ENCODE measurements at places on chromosomes 7 and 10.
A peak's percentile ranks its signal among the peaks of the same experiment; 100 is the strongest.

GRCh38 chr7:2864204-2864985, 20.3 kb upstream of the GNA12 start:
- H3K36me3 ChIP-seq: no peaks in the 10 kb centered on the region
- peak overlapping the region; percentile 95 for H3K27ac ChIP-seq
- no peak for DNase-seq
- peak overlapping the region; percentile 14 for H3K4me3 ChIP-seq
- H3K4me1 ChIP-seq: peaks cover 19% of the 10 kb centered on the region

- H3K4me1 ChIP-seq: no peaks in the 10 kb centered on the region
- no peak for DNase-seq
- H3K4me3 ChIP-seq: no peak overlapping the region
- no peaks in the 10 kb centered on the region for H3K27me3 ChIP-seq
Observed at GRCh38 chr7:77899516-77899915, 100.9 kb downstream of the PHTF2 start.

GRCh38 chr10:70456164-70456563, 14.7 kb upstream of the NODAL start:
- H3K4me3 ChIP-seq: no peak overlapping the region
- no peak for DNase-seq
- no peaks in the 10 kb centered on the region for H3K36me3 ChIP-seq
- peaks cover 10% of the 10 kb centered on the region for H3K27me3 ChIP-seq

DNA sequence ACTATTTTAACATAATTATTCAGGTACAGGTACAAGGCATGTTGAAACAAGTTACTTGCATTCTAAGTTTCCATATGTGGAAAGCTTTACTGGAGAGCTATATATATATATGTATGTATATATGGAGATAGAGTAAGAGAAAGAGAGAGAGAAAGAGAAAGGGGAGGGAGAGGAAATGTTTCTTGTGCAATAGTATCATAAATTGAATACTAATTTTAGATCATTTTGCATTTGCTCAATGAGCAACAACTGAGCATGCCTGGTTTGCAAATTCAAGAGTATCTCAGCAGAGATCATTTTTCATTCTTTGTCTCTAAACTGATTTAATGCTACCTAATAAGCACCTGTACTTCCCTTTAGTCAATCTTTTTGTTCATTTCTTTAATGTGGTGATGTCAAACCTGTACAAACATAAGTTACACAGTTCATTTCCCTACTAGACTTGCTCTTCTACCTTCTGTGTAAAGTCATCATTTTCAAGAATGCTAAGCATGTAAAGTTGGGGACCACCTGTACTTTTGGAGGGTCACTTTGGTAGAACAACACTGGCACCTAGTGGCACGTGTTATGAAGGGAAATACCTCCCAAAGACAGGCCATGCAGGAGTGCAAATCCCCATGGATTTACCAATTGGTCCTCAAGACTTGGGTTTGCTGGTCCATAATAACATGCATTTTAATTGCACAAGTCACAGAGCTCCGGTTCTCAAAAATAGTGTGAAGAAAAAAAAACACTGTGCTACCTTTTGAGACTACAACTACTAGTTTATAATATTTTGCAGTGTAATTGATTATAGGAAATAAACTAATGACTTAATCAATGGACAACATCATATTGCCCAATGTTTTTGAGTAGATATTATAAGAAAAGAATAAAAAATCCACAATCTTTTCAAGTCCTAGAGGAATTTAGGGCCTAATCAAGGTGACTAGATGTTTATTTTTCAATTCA, 431.2 kb upstream of the IGFBP3 start:
- no peak for DNase-seq
- H3K36me3 ChIP-seq: no peaks in the 10 kb centered on the region
- H3K27me3 ChIP-seq: no peaks in the 10 kb centered on the region
- no peak overlapping the region for H3K27ac ChIP-seq
- H3K4me1 ChIP-seq: no peaks in the 10 kb centered on the region

GRCh38 chr10:29723726-29724125, 89.0 kb upstream of the SVIL start:
- peaks cover 14% of the 10 kb centered on the region for H3K36me3 ChIP-seq
- H3K27ac ChIP-seq: no peak overlapping the region
- DNase-seq: no peak
- no peaks in the 10 kb centered on the region for H3K27me3 ChIP-seq
- no peaks in the 10 kb centered on the region for H3K4me1 ChIP-seq
- H3K4me3 ChIP-seq: no peak overlapping the region

DNA sequence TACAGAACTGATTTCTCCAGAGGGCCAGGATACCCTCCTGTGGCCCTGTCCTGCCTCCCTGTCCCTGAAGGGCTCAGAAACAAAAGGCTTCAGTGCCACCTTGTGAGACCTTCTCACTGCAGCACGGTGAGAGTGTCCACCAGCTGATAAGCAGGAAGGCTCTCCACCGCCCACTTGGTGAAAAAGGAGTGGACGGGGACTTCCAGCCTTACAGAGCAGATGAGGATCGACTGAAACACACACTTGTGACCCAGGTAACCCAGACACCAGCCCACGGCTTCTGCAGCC, 330.1 kb downstream of the GRID1 start:
- H3K27me3 ChIP-seq: no peaks in the 10 kb centered on the region
- no peak overlapping the region for H3K27ac ChIP-seq
- H3K4me1 ChIP-seq: no peaks in the 10 kb centered on the region

- no peak for DNase-seq
- H3K36me3 ChIP-seq: no peaks in the 10 kb centered on the region
- no peaks in the 10 kb centered on the region for H3K27me3 ChIP-seq
- H3K4me3 ChIP-seq: peak overlapping the region; percentile 52
- no peak overlapping the region for H3K27ac ChIP-seq
Observed at GRCh38 chr10:31604096-31604495, 285.1 kb downstream of the ZEB1 start.

DNA sequence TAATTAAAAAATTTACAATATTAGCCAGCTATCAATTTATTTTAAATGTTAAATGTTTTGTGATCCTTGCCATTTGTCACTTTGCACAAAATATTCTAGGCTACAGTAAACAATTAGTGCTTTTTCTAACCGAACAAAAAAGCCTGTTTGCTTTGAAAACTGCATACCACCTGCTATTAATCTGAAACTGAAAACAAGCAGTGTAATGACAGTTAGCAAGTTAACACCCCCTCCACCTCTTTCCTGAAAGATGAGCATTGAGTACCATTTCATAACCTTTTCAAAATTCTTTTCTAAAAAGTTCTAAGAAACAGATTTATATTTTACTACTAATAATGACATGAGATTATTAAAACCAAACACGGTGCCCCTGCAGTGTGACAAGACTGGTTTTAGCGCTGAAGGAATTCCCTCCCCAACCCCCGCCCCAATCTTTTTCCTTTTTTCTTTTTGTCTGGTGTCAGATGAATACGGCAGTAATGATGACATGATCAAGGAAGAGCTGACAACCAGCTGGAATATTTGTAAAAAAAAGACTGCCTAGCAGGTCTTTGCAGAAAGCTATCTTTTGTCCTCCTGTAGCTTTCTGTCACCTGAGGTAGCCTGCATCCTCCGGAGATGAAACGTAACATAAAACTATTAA, 175.6 kb downstream of the CHCHD3 start:
- H3K4me3 ChIP-seq: no peak overlapping the region
- no peak overlapping the region for H3K27ac ChIP-seq
- no peaks in the 10 kb centered on the region for H3K4me1 ChIP-seq
- no peaks in the 10 kb centered on the region for H3K27me3 ChIP-seq
- DNase-seq: no peak

DNA sequence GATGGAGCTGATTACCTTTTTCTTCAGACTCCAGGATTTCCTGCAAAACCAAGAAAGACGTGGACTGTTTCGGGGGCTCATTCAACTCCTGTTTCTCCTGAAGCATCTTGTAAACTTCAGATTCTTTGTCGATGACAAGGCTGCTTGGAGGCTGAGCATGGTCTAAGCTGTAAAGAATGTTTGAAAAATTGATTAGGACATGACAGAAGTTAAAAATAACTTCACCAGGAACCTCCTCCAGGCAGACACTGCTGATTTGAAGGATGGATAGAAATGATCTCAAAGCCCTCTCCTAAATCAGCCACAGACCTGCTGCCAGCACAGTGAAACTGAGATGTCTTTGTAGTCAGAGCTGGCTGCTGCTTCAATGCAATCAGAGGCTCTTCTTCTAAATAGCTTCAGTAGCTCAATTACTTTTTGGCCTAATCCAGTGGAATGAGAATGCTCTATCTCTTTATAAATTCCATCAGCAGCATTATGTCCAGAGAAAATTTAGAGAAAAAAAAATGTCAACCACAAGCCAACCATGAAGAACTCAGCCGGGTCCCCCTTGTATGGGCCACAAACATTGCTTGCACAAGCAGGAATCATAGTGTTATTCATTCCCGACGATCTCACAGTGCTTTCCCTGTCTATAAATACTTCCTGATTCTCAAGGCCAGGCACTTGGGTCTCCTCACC, 43.5 kb downstream of the PDLIM1 start:
- no peak overlapping the region for H3K4me3 ChIP-seq
- no peaks in the 10 kb centered on the region for H3K27me3 ChIP-seq
- H3K36me3 ChIP-seq: peaks cover 79% of the 10 kb centered on the region
- DNase-seq: no peak
- H3K4me1 ChIP-seq: peaks cover 22% of the 10 kb centered on the region
- H3K27ac ChIP-seq: peak overlapping the region; percentile 86

DNA sequence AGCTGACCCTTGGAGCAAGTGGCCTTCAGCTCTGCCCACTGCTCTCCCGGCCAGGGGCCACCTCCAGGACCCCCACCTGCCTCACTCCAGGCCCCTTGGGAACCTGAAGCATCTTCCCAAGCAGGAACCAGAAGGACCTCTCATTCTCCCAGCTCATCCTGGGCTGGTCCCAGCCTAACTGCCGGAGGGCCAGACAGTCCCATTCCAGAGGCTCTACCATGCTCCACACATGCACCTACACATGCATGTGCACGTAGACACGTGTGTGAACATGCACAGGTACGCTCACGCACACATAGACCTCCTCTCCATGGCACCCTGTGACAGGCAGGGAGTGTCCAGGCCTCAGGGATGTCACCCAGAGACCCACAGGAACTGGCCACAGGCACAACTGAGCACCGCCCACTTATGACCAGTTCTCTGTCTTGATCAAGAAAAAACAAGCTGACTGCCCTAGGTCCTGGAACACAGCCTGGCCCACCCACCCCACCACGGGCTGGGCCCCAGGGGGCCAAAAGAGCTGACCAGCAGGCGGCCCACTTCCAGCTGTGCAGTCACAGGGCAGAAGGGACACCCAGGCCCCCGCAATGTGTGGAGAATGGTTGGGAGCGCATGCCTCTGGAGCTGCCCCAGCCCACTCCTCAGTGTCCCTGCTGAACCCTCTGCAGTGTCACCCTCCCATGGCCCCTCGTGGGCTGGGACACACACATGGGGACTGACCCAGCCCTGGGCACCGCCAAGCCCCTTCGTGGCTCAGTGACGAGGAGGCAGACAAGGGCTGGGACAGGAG, 43.4 kb downstream of the CAMK2B start:
- DNase-seq: peak; percentile 45
- H3K36me3 ChIP-seq: no peaks in the 10 kb centered on the region
- no peaks in the 10 kb centered on the region for H3K27me3 ChIP-seq
- no peak overlapping the region for H3K4me3 ChIP-seq

DNA sequence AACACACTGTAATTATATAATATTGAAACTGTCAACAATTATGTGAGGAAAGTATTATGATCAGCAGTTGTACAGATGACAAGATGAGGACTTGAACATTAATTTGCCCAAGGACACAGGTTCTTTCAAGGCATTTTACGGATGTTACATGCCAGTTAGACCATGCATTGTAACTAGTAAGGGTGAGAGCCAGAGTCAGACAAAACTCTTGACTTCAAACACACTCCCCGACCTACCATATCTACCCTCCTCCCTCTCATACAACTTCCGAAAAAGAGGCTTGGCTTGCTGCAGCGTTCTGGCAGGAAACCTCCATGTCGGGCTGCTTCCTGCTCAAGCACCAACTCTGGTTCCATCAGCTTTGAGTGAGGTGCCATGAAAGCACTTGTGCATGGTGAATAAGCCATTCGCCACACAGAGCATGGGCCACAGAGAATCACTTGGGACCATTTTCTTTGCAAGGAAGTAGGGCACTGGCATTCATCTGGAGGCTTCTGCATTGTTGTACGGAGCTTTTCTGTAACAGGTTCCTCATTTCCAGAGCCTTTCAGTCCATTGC, 53.2 kb downstream of the FOXI2 start:
- no peak for DNase-seq
- H3K4me3 ChIP-seq: no peak overlapping the region
- H3K36me3 ChIP-seq: no peaks in the 10 kb centered on the region
- H3K27me3 ChIP-seq: peaks cover 40% of the 10 kb centered on the region
- H3K4me1 ChIP-seq: no peaks in the 10 kb centered on the region
- no peak overlapping the region for H3K27ac ChIP-seq

DNA sequence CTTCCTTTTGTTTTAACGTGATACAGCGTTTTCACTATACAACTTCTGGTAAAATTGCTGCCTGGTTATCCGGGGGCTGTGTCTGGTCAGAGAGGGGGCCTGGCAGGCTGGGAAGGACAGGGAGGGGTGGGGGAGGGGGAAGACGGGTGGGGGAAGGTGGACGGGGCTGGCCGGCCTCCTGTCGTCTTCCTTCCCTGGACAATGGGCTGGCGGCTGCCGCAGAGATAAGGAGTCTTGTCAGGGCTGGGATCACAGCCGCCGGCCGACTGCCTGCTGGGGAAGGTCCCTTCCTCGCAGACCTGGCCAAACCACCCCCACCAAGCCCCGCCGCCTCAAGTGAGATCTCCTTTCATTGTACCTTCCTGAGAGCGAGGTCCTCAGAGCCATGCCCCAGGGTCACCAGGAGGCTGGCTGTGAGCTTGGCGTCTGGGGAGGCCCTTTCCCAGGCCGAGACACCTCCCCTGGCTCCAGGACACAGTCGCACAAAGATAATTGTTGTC, 151.2 kb upstream of the TNRC18 start:
- no peak overlapping the region for H3K4me3 ChIP-seq
- H3K27me3 ChIP-seq: no peaks in the 10 kb centered on the region
- H3K27ac ChIP-seq: no peak overlapping the region
- no peaks in the 10 kb centered on the region for H3K36me3 ChIP-seq
- no peak for DNase-seq

DNA sequence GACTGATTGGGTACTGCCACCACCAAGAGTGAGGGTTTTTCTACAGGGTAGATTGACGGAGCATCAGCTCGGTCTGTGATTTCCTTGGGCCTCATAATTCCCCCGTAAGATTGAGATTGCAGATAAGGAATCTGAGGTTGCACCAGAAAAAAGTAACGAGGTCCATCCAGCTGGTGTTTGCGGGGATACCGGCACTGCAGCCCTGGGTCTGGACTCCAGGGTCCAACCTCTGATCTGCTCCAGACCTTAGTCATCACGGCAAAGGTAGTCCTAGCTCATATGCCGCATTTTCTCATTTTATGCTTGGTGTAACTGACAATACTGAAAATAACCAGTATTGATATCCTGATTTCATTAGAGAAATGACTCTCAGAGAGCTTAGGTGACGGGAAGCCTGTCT, 3.9 kb downstream of the CARD11 start:
- no peak for DNase-seq
- no peaks in the 10 kb centered on the region for H3K4me1 ChIP-seq
- no peak overlapping the region for H3K4me3 ChIP-seq
- H3K27me3 ChIP-seq: no peaks in the 10 kb centered on the region
- no peak overlapping the region for H3K27ac ChIP-seq

- peak; percentile 97 for DNase-seq
- H3K4me3 ChIP-seq: no peak overlapping the region
- H3K36me3 ChIP-seq: no peaks in the 10 kb centered on the region
Observed at GRCh38 chr10:63711867-63712716, 190.9 kb downstream of the REEP3 start.

All from RWPE2 (cell line).